ENCODE measurements at places on chromosomes 2 and 18.

GRCh38 chr2:72367530-72368225 is 220.0 kb upstream of the CYP26B1 start:
- no peak for DNase-seq

- no peak for DNase-seq
Measured at GRCh38 chr2:158456309-158457066, at the start of the genes CCDC148 and PKP4. TSS of gene CCDC148 (minus strand) at chr2:158456753. CDS start at chr2:158456439, 314 bp downstream. TSS of gene PKP4 (plus strand) at chr2:158456952. CDS start at chr2:158533185, 76,233 bp downstream.

GRCh38 chr2:127128445-127128904 is 21.5 kb upstream of the BIN1 start:
- DNase-seq, result peak; percentile 66

DNA sequence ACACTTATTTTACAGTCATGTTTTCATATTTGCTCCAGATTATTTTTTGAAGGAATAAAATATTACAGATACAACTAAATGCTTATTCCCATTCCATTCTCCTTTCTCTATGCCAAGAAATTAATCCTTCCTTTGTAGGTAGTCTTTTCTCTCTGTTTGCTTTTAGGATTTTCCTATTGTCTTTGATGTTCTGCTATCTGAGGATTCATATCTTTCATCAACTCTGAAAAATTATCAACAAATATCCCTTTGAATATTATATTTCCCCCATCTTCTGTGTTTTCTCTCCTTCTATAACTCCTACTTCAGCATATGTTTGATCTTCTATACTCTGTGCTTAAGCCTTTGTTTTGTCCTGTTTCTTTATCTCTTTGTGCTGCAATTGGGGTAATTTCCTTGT is 260.4 kb upstream of the RBMS1 start:
- no peak for DNase-seq

- no peak for DNase-seq
Measured at GRCh38 chr2:31011587-31011986, 126.7 kb downstream of the GALNT14 start.
